ENCODE measurements at places on chromosomes 5 and 9.

- no peak for DNase-seq
These were observed 57.0 kb upstream of the NEURL1B start for GRCh38 chr5:172583931-172584511.

- peak; percentile 51 for DNase-seq
These were observed 59.9 kb downstream of the PBX3 start for GRCh38 chr9:125807079-125807478.

DNA sequence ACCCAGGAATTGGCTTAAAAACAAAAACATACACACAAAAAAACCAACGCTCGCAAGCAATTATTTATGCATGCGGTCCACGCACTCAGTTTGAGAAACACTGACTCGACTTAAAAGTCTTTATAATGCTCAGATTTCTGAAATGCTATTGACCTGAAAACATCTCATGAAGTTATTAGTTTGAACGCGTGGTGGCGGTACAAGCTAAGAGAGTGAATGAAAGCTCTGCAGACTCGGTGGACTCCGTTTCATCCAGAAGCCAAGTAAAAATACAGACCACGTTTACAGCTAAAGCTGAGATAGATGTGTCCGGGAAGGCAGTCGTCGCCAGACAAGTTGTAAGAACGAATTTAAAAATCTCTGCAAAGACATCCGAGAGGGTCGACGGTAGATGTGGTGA, at the start of gene PCDHB6:
Gene PCDHB6 (plus strand): TSS at position 246 of the 400 bp plus-strand sequence. CDS start 201 bp downstream, outside the sequence.
- no peak for DNase-seq

DNA sequence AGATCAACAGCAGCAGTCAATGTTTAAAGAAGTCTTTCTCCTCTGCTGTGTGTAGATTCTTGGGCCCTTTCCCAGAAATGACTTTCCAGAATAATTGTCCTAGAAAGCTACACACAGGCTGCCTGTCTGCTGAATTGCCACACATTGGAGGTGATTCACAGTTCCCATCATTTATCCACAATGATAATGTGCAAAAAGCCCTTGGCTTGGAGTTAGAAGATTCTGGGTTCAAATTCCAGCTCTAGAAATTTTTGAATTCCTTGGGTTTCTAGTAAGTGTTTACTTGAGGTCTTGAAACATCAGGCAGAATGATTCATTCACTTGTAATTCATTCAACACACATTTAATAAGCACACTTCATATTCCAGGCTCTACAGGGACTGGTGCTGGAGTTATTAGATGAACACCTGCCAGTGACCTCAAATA, 28.6 kb upstream of the EPB41L4B start:
- DNase-seq: peak; percentile 92

GRCh38 chr9:109969011-109969410, 189.0 kb downstream of the PALM2AKAP2 start:
- DNase-seq: peak; percentile 38

- no peak for DNase-seq
These were observed 8.6 kb upstream of the SMC2 start for GRCh38 chr9:104085525-104085924.

DNA sequence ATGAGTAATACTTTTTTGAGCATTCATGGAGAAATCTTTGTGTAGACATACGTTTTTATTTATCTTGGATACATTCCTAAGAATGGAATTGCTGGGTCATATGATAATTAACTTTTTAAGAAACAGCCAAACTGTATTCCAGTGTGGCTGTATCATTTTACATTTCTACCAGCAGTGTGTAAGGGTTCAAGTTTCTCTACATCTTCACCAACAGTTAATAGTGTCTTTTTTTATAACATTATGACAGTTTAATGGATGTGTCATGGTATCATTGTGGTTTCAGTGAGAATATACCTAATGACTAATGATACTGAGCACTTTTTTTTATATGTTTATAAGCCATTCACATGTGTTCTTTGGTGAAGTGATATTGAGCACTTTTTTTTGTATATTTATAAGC, 52.4 kb downstream of the NIPBL start:
- peak; percentile 87 for DNase-seq

DNA sequence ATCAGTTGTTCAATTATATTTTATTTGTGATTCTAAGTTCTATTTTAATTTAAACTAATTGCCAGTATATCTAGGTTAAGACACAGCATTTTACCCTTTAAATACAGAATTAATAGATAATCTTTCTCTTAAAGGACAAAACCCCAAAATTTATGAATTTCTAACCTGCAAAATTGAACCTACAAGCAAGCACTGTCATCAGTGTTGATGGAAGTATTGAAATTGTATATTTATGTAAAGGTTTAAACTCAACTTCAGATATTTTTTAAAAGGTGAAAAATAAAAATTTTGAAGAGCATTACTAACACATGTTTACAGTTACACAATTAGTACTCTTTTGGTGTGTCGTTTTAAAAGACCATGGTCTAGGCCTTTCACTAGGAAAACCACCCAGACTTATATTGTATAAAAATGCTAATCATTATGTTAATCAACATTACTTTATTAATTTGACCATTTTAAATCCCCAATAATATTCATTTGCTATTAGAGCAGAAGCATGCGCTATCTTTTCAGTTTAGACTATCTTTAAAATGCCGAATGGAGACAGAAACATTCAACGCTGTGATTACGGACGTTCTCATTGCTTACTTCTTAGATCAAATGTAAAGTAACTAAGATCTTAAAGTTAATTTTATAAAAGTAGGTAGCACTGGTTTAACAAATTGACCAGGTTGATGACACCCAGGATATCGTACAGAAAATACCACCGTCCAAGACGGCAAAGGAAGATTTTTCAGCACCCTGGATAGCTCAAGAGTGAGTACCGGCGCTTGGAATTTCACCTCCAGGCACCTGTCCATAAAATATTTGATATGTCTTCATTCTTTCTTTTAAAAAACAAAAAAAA, 3.2 kb downstream of the OTP start:
- no peak for DNase-seq

DNA sequence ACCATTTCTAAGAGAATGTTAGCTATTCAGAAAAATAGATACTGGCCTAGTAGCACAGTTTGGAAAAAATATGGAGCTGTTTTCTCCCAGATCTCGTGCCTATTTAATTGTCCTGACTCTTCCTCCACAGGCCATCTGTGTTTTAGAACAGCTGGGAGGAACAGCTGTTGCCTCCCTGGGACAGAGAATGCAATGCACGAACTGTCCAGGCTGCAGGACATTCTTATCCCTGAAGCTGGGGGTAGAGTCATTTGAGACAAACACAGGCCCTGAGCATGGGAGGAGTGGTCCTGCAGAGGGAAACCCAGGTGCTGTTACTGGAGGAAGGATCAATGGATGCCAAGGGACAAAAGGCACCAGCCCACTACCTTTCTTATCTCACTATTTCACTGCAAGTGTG, 20.9 kb upstream of the SPARC start:
- no peak for DNase-seq

DNA sequence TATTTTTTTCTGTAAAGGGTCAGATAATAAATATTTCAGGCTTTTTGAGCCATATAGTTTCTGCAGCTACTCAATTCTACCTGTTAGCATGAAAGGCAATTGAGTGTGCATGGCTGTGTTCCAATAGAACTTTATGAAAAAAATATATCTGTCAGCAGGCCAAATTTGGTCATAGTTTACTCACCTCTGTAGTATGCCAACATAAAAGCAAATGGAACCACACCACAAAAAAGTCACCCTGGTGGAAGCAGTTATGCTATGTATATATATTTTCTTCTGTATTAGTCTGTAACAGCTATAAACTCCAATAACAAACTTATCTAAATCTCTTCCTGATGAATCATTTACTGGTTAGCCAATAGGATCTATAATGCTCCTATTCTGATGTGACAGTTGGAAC, 3.4 kb downstream of the SLC38A9 start:
- no peak for DNase-seq

DNA sequence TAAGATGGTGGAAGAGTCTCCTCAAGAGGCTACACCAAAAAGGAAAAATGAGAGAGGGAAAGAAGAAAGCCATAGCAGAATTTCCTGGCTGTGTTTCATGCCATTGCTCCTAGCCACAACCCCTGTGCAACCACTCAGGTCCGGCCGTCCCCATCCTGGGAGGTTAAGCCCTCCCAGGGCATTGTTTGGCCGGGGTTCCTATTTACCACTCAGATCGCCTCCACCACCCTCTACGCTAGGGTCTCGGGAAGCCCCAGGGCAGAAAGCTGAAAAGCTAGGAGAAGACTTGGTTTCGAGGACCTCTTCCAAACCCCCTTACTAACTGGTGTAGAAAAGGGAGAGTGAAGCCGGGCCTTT, 715 bp downstream of the RC3H2 start:
- peak; percentile 13 for DNase-seq

GRCh38 chr5:141941307-141941706, 16.7 kb downstream of the PCDH12 start:
- DNase-seq: peak; percentile 13

DNA sequence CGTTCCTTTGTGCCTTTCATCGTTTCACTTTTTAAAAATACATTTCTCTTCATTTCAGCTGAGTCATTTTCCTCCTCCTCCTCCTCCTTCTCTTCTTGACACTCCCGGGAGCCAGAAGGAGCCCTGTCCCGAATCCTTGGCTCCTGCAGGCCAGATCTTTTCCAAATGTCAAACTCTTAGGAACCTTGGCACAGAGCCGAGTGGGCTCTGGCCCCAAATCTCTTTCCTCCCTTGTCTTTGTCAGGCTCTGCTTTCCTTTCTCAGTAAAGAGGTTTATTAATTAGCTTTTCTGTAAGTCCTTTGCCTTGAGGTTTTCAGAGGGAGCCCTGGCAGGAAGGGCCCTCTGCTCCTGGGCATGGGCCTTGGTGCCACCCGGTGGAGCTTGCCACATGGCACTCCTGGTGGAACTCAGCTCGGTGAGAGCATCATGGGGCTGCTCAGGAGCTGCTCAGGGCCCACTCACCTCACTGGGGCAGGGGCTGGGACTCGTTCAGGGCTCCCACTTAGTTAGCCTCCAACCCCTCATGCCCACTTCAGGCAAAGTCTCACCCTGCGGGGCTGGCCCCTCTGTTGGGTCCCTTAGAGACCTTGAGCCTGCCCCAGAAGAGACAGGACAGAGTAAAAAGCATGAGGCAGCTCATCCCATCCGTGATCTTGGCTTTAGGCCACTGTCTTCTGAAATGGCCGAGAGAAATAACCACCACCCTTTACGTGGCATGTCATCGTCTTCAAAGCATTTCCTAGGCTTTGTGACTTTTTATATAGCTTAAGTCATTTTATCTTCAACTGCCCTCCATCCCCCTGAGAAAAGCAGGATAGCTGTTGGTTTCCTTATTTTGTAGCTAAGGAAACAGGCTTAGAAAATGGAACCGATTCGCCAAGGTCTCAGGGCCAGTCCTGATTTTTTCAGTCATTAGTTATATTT, 17.1 kb downstream of the STC2 start:
- peak; percentile 51 for DNase-seq

DNA sequence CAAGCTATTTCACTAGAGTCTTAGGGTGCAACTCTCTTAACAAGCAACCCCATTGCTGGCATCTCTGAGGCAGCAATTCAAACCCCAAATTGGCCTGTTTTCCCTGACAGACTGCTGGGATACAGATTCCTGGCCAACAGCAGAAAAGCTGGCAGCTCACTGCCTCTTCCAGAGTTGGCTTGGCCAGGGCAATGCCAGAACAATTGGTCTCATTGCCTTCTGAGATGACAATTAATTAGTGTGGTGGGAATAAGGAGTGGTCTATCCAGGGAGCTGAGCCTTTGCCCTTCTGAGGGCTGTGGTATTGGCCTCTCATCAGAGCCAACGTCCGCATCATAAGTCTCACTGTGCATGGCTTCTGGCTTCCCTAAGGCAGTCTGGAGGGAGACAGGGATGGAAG, 183.2 kb downstream of the GNAQ start:
- DNase-seq: no peak

- DNase-seq: no peak
These were observed 39.4 kb downstream of the LAMC3 start for GRCh38 chr9:131048332-131048731.

- DNase-seq: no peak
These were observed 5.7 kb downstream of the QSOX2 start for GRCh38 chr9:136239983-136240330.

DNA sequence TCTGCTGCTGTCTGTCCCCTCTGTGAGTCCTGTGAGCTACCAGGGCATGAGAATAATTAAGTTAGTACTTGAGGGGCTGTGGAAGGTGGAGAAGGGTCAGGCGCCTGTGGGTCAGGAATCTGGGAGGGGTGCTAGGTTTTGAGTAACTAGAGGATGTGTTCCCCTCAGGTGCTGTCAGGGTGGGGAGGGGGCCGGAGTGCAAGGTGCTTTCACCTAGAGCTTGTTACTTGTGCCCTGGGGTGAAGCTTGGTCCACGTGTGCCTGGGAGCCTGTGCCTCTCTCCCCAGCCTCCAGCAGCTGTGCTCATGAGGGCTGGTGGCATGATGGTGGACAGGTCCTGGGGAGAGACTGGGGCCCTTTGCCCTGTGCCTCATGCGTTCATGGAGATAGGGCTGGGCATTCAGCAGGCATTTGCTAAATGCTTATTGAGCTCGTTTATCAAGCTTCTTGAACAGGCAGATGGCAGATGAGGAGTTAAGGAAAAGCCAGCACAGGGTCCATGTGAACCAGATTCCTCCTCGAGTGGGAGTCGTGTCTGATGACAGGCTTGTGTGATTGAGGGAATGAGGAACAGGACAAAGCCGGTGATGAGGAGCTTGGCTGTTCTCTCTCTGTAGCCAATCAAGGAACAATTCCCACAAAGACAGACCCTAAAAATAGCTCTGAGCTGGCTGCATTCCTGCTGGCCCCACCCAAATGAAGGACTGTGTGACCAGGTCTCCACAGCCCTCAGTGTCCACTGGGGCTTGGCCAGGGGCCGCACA, 40.9 kb downstream of the CACNA1B start:
- no peak for DNase-seq

- no peak for DNase-seq
These were observed 53.9 kb downstream of the PAM start for GRCh38 chr5:102809033-102809432.

DNA sequence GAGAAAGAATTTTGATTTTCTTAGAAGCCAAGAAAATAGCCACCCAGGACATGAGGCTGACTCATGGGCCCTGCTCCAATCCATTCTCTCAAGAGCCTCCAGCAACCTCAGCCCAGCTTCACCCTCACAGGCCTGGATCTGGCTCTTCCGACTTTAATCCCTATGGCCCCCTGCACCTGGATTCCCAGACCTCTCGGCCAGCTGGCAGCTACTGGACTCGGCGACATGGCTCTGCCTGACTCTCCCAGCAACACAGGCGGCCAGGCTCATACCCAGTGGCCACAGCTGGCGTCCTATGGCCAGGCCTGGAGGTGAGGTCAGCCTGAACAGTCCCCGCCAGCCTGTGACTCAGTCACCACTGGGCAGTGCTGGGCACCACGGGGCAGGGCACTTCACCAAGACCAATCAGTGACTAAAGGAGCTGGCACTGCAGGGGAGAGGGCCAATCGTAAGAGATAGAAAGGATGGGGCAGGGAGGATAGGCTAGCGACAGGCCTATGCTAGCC, 6.2 kb upstream of the PDLIM4 start:
- no peak for DNase-seq

GRCh38 chr5:177097016-177097985, 10.6 kb downstream of the FGFR4 start:
- DNase-seq: no peak

DNA sequence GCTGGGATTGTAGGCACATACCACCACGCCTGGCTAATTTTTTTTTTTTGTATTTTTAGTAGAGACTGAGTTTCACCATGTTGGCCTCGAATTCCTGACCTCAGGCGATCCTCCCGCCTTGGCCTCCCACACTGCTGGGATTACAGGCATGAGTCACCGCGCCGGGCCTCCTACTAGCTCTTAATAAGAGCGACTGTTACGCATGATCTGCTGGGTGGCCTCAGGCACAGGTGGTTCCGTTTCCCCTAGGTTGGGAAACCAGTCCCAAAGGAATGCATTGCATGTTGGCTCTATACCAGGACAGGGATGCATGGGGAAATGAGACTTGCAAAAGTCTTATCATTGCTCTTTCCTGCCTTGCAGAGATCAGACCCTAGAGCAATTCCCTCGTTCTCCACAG, 184.7 kb upstream of the PPP1R26 start:
- no peak for DNase-seq

Measured in fibroblast of skin of abdomen (primary cell).